T-helper 17 cell (primary cell): ENCODE measurements at places on chromosomes 2 and 18. TPM values are rescaled to one million over a fixed set of nuclear protein-coding genes. Genes with fewer than 3 reads are reported as not detected.

- DNase-seq, result no peak
- peaks cover 5% of the 10 kb centered on the region for H3K36me3 ChIP-seq
- no peak overlapping the region for H3K27ac ChIP-seq
- H3K27me3 ChIP-seq, result peaks cover 9% of the 10 kb centered on the region
- no peaks in the 10 kb centered on the region for H3K4me1 ChIP-seq
Observed at GRCh38 chr2:101972621-101973434, 18.9 kb upstream of the IL1R2 start.

- no peak overlapping the region for H3K27ac ChIP-seq
- peaks cover 9% of the 10 kb centered on the region for H3K36me3 ChIP-seq
- no peak for DNase-seq
- H3K4me1 ChIP-seq, result peaks cover 2% of the 10 kb centered on the region
- H3K4me3 ChIP-seq, result no peak overlapping the region
- H3K27me3 ChIP-seq, result peaks cover 7% of the 10 kb centered on the region
Observed at GRCh38 chr2:100953406-100954043, 48.6 kb upstream of the RPL31 start.

Gene ICOS
- 71.5 TPM for total RNA-seq

GRCh38 chr2:152525277-152525838, 190.4 kb downstream of the FMNL2 start:
- peaks cover 22% of the 10 kb centered on the region for H3K27me3 ChIP-seq
- H3K4me1 ChIP-seq, result no peaks in the 10 kb centered on the region
- no peak overlapping the region for H3K27ac ChIP-seq
- H3K36me3 ChIP-seq, result no peaks in the 10 kb centered on the region

DNA sequence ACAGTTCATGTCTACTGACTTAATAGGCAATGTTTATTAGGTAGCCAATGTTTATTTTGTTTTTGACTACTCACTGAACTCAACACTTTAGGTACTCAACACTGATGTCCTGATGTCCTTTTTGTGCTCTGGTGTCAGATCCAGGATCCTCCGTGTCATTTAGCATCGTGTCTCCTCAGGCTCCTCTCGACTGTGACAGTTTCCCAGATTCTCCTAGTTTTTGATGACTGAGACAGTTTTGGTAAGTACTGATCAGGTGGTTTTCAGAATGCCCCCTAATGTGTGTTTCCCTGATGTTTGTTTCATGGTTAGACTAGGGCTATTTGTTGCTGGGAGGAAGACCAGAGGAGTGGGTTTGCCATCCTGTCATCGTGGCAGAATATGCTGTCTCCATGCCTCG, 719.7 kb upstream of the SOX11 start:
- H3K27me3 ChIP-seq, result no peaks in the 10 kb centered on the region
- no peaks in the 10 kb centered on the region for H3K36me3 ChIP-seq
- H3K4me1 ChIP-seq, result no peaks in the 10 kb centered on the region
- no peak overlapping the region for H3K4me3 ChIP-seq
